ENCODE measurements at places on chromosomes 1 and 21.
A peak's percentile ranks its signal among the peaks of the same experiment; 100 is the strongest.

DNA sequence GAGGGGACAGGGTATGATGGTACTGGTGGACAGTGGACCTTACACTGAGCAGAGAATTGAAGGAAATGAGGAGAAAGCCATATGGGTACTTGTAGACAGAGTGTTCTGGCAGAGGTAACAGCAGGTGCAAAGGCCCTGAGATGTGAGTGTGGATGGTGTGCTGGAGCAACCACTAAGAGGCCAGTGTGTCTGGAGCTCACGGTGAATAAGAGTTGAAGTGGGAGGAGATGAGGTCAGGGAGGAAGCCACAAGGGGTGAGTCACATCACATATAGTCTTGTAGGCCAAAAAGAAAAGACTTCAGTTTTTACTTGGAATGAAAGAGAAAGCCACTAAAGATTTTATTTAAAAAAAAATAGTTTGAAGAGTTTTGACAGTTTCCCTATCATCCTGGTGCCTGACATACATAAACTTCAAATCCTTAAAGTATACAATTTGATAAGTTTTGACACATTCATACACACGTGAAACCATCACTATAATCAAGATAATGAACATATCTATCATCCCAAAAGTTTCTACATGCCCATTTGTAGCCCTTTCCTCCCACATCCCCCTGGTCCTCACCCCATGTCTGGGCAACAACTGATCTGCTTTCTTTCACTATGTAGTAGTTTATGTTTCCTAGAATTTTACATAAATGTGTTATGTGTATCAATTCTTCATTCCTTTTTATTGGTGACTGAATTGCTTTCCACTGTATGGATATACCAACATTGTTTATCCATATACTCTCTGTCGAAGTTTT lies 148.4 kb downstream of the GPATCH2 start:
- DNase-seq: peak; percentile 59

- no peak for DNase-seq
These were observed 429.6 kb downstream of the HLX start for GRCh38 chr1:221308534-221309511.

- DNase-seq: no peak
These were observed 311.3 kb downstream of the TGFB2 start for GRCh38 chr1:218656301-218657037.

DNA sequence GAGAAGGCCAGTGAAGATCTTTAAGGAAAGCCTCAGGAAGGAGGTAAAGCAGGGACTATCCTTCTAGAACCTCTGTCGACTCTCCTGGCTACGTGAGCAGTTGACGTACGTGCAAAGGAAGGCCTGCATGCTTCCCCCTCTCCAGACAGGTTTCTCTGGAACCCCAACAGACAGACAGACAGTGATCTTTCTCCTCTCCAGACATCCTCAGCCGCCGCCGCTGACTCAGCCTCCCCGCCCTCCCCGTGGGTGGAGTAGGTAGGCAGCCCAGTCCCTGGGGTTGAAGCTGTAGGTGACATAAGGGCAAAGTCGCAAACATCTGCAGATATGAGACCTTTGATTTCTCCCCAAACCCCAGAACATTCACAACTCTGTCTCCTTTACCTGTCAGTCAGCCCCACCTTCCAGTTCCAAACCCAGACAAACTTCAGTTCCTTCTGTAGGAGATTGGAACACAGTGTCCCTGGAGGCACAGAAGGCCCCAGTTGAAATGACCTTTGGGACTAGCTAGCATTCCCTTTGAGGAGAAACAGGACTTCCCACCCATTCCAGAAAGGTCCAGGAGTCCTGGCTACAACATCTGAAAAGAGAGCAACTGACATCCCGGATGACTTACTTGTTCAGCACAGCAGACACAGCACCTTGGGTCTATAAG lies 146.0 kb upstream of the JUN start:
- peak; percentile 56 for DNase-seq

DNA sequence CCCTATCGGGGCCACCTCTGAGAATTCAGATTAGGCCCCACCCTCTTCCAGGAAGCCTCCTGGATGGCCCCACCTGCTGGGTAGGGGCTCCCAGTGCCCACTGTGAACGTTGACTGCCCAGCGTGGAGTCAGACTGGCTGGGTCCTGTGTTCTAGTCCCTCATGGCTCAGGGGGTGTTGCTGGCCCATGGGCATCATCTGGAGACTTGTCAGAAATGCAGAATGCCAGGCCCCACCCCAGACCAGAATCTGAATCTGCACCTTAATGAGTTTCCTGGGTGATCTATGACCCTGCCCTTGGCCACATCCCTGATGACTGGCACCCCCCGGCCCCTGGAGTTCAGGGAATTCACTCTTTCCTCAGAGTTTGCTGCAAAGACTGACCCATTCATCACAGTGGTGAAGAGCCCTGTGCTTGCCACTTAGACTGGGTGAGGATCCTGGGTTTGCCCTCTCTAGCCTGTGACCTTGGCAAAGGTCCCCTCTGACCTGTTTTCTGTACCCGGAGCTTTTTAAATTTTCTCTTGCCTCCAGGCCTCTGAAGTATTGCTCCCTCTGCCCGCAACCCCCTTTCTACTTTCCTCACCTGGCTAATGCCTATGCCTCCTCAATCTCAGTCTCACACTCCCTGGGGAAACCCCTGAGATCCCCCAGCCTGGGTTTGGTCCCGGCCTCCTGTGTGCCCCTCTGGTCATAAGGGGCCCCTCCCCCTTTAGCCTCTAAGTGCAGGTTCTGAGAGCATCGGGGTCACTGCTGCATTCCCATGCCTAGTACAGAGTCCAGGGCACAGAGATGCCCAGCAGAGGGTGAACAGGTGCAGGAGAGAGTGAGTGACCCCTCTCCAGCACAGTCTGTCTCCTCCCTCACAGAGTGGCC lies 184.2 kb downstream of the MATN1 start:
- no peak for DNase-seq

- DNase-seq: no peak
These were observed 2.7 kb downstream of the RGL1 start for GRCh38 chr1:183807549-183808168.

DNA sequence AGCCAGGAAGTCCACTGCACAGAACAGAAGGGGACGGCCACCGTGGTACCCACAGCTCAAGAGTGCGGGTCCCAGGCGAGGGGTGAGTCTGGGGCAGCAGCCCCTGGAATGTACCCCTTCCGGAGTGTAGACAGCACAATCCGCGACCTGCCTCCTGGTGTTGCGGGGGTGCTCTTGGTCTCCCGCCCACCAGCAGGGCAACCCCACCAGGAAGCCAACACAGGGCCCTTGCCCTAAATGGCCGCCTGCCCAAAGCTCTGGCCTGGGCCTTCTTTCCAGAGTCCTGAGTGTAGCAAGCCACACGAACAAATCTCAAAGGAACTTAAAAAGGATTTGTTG lies 1.1 kb upstream of the SLC19A1 start:
- peak; percentile 20 for DNase-seq

DNA sequence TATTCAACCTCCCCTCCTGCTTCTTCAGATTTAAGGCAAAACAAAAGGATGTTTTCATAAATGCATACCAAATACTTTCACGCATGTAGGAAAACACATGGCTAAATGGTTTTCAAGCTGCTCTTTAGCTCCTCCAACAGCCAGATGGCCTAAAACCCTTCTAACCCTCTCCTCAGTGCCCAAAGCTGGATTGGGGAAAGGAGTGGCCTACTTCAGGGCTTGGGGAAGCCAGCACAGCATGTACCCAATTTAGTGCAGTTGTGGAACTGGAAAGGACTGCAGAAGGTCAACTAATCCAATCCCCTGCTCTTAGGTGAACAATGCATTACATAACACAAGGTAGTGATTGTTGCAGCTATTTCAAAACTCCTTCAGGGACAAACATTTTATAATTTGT lies 9.3 kb downstream of the F5 start:
- no peak for DNase-seq

DNA sequence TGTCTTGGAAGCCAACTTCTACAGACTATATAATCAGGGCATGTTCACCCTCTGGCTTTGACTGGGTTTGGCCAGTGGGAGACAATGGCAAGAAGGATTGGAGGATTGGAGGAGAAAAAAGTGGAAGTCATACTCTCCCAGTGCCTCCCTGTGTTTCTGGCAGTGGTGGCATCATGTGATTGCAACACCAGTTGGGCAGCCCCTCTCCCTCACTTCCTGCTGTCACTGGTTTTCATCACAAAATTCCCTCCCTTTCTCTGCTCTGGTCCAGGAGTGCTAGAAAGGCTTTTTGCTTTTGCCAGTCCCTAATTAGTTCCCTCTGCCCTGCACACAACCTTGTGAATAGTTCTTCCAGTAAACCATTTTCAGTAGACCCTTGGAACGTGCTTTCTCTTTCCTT lies 3.7 kb upstream of the QSOX1 start:
- no peak for DNase-seq

DNA sequence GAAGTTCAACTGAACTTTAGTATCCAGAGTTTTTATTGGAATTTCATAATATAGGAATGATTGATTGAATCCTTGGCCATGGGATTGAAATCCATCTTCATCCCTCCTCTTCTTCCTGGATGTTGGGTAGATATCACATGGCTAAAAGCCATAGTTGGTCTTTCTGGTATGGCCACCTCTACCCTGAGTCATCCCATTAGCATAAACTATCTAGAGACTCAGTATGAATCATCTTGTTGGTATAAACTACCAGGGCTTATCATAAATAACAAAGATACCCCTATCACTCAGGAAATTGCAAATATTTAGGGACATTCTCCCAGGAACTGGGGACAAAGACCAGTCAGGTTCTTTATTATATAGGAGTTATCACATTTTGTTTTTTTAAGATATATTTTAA lies 21.2 kb upstream of the ZP4 start:
- no peak for DNase-seq

DNA sequence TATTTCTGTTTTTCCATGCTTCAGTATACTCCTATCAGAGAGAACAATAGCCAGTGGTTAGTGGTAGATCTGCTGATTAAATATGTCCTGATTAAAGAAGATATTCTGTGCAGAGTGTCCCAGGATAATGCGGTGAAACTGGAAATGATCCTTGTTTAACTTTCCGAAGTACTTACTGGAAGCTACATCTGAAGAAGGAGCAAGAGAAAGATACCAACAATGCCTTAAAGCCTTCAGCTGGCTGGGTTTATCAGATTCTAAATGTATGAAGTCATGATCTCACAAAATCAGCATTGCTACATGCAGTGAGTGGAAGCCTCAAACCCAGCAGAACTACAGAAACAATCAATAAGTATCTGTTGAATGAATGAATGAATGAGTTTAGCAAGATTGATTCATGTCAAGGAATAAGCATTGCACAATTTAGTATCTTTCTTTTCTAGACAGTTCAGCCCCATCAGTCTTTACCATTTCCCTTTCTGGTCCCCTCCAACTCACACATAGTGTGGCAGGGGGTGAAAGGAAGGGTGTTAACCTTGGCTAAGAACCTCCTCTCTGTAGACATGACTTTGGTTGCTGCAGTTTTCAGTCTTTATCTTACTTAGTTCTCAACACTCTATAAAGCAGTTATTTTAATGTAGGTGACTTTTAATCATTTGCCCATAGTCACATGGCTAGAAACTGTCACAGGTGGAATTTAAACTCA lies 24.7 kb upstream of the DNASE2B start:
- no peak for DNase-seq

GRCh38 chr1:60759291-60759690 lies 323.1 kb upstream of the NFIA start:
- DNase-seq: no peak

DNA sequence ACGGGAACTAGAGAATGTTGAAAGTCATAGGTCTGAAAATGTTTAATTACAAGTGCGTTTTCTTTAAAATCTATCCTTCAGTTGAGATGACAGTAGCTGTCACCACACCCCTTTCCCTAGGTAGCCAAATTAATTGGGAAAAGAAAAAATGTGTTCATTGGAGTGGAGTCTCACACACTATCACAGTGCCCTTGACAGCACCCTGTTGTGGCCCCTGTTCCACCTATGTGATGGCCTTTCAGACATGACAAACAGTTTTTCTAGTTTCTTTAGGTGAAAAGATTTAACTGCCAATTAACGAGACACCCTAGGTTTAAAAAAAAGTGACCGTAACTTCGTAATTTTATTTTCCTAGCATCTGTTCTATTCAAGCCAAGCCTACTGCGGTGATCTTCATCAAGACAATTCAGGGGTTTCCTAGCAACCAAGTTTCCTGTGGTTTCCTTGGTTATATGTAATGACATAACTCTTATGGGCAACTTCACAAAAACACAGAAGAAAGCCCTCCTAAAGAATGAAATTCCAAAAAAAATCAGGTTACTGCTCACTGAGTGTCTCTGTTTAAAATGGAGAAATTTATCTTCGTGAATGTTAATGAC lies 298.3 kb downstream of the PDE4B start:
- DNase-seq: no peak

DNA sequence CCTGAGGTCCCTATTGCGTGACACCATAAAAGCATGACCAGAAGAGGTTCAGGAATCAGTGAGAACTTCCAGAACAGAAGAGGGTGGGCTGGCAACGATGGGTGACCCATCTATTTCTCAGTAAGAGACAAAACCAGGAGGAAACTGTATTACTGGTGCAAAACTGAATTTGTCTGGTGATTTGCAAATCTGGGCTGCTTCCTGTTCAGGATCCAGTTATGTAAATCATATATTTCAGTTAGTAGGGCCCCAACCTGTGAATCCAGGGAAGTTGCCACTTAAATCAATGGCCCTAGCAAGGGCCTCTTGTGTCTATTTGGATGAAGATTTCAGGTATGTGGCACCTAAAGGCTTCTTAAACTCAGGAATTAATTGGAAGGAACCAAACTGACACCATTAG lies 23.1 kb upstream of the SMAP2 start:
- no peak for DNase-seq

- no peak for DNase-seq
These were observed 22.3 kb downstream of the THEM4 start for GRCh38 chr1:151887028-151887427.

- no peak for DNase-seq
These were observed 16.1 kb upstream of the LYST start for GRCh38 chr1:235882816-235883215.

DNA sequence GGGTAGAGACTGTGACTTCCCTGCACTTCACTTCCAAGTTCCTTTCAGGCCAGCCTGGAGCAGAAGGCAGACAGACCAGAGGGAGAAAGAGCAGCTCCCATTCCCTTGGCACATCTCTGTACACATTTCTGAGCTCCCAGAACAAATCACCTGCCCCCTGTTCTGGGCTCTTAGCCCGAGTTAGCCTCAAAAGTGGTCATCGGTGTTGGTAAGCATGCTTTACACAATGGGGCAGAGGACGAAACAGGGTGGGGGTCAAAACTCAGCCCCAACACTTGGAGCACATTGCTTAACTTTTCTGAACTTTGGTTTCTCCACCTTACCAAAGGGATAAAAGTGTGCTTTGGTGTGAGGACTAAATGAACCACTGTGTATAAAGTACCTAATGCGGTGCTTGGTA lies 98.7 kb downstream of the DAB1 start:
- no peak for DNase-seq

GRCh38 chr1:91592716-91593477 lies 92.2 kb downstream of the CDC7 start:
- no peak for DNase-seq
